Cortex of kidney (tissue), 1 donor: ENCODE measurements at places on chromosomes 7 and 10.

DNA sequence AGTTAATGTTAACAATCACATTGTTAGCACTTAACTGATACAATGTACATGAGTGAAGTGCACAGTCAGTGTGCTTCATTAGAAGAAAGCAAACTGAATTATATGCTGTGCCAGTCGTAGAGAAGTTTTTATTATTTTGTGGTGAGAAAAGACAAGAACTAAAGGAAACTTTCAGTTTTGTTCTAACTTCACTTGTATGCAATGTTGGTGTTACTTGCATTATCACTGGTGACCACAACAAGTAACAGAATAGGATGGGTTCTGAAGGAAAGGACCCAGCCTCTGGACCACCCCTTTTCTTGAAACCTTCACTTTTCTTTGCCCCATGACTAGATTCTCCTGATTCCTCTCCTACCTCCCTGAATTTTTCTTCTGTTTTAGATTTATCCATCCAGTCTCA, 123.3 kb upstream of the GAD2 start:
- no peak for DNase-seq

DNA sequence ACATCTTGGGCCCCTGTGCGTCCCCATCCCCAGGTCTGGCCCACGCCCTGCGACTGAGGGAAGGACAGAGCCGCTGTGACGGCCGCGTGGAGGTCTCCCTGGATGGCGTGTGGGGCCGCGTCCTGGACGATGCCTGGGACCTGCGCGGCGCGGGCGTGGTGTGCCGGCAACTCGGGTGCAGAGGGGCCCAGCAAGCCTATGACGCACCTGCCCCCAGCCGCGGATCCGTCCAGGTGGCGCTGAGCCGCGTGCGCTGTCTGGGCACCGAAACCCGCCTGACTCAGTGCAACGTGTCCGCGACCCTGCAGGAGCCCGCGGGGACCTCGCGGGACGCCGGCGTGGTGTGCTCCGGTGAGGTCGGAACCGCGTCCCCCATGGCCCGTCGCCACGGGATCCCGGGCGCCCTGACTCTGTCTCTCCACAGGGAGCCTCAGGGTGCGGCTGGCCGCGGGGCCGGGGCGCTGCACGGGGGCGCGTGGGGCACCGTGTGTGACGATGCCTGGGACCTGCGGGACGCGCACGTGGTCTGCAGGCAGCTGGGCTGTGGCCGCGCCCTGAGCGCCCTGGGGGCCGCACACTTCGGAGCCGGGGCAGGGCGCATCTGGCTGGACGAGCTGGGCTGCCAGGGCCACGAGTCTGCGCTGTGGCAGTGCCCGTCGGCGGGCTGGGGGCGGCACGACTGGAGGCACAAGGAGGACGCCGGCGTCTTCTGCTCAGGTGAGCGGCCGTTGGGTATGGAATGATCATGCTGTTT, 5.9 kb downstream of the SCART1 start:
- DNase-seq: no peak

GRCh38 chr10:78543749-78544362, 510.2 kb downstream of the RPS24 start:
- DNase-seq: no peak

DNA sequence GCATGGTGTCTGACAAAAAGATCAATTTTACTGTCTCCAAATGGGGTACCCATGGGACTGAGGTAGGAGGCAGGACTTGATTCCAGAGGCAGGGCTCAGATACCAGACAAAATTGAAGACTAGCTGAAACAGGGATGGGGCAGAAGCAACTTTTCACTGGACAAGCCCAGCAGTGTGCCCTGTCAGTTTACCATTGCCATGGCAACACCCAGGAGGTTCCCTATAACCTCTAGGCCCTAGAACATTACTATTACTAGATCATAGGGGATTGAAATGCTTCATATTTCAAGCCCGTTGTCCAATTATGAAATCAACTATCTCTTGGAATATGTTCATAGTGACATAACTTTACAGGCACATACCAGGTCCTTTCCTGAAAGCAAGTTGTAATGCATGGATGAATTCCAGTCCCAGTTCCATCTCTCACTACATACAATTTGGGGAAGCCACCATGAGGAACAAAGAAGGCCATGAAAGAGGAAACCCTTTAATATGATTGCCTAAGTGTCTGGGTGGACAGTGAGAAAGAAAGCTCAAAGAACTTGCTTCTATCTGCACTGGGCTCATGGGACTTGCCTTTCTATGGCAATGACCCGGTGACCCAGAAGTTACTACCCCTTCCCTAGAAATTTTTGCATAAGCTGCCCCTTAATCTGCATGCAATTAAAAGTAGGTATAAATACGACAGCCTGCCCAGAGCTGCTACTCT, 557.9 kb downstream of the KCNMA1 start:
- DNase-seq: no peak

DNA sequence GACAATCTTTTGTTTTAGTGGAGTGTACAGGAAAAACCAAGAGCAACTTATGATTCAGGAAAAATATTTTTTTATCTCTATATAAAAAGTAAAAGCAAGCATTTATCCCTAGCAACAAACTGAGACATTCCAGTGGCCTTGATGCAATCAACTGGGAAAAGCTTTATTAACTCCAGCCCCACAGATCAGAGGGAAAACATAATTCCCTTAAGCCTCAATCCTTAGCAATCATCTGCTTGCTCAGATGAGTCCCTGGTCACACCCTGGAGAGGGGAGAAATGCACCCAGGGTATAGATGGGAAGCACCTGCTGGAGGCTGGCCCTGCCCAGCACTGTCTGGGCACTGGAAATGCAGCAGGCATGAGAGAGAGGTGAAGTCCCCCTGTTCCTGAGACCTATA, 636.6 kb downstream of the TNS3 start:
- no peak for DNase-seq

- no peak for DNase-seq
Observed at GRCh38 chr10:87721781-87722180, 62.1 kb downstream of the PAPSS2 start.

GRCh38 chr10:29780096-29780495, 145.3 kb upstream of the SVIL start:
- no peak for DNase-seq

DNA sequence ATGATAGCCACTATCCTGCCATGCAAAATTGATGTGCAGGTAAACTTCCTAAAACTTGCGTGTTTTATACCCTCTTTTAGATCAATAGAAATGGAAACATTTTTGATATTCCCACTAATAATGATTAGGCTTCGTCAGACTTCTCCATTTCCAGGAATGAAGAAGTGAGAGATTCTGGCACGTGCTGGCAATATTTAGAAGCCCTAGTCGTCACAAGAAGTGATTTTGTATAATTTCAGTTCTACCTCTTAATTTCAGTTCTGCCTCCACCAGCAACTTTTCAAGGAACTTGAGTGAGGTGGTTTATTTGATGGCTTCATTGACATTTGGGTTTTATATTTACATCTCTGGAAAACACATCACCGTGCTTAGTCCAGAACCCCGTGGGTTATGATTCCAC, 61.9 kb downstream of the MRC1 start:
- DNase-seq: no peak

GRCh38 chr7:42746214-42746613, 165.7 kb downstream of the C7orf25 start:
- DNase-seq: no peak

GRCh38 chr10:98110356-98110755, 24.1 kb upstream of the R3HCC1L start:
- DNase-seq: no peak

DNA sequence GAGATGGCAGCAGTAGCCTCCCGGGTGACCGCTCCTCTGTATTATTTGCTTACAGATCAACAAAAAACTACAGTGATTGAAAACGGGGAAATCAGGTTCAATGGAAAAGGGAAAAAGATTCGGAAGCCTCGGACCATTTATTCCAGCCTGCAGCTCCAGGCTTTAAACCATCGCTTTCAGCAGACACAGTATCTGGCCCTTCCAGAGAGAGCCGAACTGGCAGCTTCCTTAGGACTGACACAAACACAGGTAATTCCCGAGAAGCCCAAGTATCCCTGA, 2.2 kb downstream of the DLX6 start:
- no peak for DNase-seq

DNA sequence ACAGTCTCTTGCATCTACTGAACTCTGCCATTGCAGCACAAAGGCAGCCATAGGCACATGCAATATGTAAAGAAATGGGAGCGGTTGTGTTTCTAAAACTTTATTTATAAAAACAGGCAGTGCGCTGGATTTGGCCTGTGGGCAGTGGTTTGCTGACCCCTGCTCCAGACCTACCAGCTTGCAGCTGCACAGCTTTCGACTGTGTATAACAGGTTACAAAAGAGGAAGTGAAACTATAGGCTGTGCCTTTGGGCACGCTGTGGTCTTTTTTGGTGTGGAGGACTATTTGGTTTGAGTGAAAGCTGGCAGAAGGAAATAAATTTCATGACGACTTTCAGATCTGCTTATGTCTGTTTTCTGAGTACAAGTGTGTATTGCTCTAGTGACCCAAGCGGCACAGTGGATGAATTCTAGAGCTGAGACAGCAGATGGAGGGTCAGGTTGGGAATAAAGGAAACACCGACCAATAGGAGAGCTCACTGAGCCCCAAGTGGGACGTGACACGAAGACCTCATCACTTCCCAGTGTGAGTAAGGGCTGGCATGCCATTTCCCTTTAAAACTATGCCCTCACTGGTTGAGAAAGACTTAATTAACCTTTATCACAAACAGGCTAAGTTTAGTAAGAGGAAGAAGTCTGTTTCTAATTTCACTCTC, 152.7 kb downstream of the ANK3 start:
- no peak for DNase-seq

GRCh38 chr7:27202018-27202861, 2.3 kb upstream of the HOXA13 start:
- DNase-seq: no peak

GRCh38 chr7:128869138-128869943, 6.7 kb downstream of the ATP6V1F start:
- no peak for DNase-seq

- no peak for DNase-seq
Observed at GRCh38 chr7:69895446-69895845, 297.2 kb downstream of the AUTS2 start.

- DNase-seq: no peak
Observed at GRCh38 chr7:155951554-155952158, 139.4 kb upstream of the SHH start.

DNA sequence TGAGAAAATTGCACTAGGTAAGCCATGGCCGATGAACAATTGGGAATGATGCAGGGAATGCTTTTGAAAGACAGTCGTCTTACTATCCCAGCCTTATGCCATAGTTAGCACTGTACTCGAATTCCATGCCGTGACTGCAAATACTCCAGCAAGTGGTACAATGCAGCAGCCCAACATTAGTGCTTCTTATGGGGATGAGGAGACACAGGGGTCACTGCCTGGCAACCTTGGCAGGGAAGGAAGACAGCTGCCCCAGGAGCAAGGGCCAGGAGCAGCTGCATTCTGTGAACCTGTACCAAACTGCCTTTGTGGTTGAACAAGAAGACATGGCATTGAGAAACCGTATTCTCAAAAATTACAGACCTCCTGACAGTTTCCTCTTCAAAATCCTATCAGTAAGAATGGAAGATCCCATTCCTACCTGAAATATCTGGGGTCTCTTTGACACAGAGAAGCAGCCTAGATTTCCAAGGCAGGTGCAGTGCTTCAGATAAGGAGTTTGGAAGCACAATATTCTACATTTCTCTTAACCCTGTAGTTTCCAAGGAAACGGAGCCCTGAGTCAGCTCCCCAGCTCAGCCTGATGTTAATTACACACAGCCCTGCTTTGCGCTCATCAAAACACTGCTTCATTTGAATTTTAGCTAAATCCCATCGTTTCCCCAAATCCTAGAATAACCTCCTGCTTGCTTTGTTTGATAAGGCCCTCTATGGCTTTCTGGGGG, 49.0 kb upstream of the FRMD4A start:
- DNase-seq: no peak

DNA sequence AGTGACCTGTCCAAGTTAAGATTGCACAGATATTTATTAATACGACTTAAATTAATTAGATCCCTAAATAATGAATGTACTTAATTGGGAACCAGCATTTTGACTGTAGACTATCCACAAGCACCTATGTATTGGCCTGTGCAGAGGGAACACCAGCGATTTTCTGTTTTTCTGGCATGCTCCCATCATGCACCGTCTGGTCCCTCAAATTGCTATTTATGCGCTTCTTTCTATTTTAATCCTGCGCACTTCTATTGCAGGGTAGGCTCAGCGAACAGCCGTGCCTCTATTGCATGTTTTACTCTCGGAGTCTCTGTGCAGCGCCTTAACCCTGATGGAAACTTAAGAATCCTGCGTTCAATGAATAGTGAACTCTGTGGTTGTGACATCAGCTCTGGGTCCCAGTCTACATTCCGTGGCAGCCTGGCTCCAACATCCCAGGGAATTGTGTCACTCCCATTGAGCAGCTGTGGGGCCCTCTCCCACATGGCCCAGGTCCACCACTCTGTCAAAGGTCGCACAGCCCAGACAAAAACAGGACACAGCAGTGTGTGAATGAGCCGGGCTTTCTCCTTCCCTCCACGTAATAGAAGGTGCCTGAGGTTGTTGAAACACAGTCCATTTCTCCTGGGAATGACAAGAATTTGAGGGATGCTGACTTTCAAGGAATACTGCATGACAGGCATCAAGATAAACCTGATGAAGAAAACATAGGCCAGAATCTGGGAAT, 239.7 kb upstream of the KLF6 start:
- no peak for DNase-seq

DNA sequence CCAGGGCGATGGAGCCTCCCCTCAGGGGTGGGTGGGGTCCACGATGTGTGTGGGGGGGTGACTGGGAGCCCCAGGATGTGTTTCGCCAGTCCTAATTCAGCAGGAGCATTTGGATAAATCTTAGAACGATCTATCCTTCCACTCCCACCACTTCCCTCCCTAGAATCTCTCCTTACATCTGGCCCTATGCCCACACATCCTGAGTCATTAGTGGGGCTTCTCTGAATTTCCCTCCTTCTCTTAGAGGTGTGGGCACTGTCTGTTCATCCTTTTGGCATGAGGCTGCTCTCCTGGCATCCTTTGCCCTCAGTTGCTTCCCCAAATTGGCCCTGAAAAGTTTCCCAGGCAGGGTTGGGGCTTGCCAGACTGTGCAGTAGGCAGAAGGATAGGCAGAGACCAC, 1.6 kb downstream of the GHRHR start:
- no peak for DNase-seq

GRCh38 chr7:49112222-49112621, 187.9 kb downstream of the CDC14C start:
- no peak for DNase-seq

DNA sequence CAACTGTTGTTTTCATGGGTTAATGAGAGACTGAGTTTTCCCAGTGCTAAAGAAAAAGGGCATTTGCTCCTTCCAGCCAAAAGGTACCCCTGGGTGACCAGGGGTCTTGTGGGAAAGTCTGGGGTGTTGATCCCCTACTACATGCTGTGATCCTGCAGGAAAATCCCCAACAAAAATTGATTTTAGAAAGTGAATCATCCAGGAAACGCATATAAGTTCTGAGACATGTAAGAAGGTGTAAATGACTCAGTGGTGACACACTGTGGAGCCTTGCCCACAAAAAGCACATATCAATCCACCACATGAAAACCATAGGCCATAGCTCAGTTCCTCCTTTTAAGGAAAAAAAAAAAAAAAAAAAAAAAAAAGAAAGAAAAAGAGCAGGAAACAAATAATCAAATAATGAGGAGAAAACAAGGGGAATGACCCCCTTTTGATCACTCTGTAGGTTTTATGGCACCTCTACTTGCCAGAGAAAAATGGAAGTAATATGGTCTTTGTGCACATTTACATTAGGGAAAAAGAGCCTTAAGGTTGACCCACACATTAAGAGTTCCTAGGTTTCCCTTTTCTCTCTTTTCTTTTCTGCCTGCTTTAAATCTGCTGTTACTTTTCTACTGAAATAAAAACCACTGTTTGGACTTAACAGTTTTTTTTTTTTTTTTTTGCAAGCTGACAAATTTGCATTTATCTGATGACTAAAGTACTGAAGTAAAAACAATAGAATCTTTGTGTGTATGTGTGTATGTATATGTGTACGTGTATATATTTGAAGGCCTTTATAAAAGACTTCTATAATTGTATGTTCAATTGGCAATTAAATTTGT, 386.0 kb downstream of the KIF20B start:
- no peak for DNase-seq
